ENCODE measurements at places on chromosomes 3 and 15. TPM values are rescaled to one million over a fixed set of nuclear protein-coding genes. Genes with fewer than 3 reads are reported as not detected.

GRCh38 chr3:141331377-141332318 lies 36.7 kb upstream of the ZBTB38 start:
- DNase-seq = peak; percentile 81

- DNase-seq = no peak
Measured at GRCh38 chr3:68773401-68773800, 158.9 kb downstream of the TAFA4 start.

- DNase-seq = peak; percentile 55
Measured at GRCh38 chr15:72783004-72783639, 436 bp downstream of the ADPGK start.

GRCh38 chr3:14335774-14336748 lies 66.3 kb upstream of the SLC6A6 start:
- no peak for DNase-seq

DNA sequence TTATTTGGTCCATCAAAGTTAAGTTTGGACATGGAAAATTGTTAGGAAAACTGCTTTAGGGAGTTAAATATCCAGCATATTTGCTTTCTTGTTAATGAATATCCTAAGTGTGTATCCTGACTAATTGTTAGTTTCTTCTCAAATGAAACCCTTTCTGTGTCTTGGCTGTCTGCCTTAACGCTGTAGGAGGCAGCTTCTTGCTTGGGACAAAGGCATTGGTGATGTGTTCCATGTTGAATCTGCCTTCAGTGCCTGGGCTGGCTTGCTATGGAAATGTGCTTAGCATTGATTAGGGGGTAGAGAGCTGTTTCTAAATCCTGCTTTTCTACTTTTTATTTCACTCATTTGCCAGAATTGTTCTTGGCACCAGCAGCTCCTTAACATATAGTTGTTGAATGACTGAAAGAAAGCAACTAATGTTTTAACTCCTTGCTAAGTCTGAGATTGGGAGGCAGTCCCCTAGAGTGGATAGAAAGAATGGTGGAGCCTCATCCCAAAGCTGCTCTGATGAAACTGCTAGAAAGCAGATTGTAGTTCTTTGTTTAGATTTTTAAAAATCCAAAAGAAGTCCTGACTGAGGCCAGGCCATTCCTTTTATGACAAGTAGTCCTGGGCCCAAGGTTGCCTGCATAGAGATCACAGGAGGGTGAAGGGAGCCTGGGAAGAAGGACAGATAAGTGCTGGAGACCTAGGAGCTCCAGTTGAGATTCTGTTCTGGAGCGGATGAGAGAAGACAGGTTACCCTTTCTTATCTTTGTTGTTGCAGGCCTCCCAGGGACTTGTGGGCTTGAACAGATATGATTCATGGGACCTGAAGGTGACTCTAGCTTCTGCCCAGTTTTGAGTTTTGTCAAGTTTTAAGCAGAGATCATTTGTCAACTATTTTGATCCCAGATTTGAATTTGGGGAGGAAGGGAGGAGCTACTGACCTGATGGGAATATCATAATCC lies 39.3 kb downstream of the OXNAD1 start:
- no peak for DNase-seq

- no peak for DNase-seq
Measured at GRCh38 chr3:111618945-111619344, 23.8 kb upstream of the ZBED2 start.

GRCh38 chr3:21665444-21666100 lies 85.4 kb downstream of the ZNF385D start:
- DNase-seq = no peak

DNA sequence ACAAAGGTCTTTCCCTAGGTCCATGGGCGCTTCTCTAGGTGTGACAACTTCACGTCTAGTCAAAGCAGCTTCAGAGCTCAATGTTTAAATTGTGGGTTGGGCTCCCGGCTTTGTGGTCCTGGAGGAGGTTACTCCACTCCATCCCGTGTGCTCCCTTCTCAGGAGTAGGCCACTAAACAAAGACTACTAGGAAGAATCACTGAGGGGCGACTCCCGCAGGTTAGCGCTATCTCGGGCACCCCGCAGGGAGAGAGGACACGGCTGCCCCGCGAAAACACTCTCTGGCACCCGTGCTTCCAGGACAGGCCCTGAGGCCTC lies 500 bp downstream of the PARP6 start:
- no peak for DNase-seq

DNA sequence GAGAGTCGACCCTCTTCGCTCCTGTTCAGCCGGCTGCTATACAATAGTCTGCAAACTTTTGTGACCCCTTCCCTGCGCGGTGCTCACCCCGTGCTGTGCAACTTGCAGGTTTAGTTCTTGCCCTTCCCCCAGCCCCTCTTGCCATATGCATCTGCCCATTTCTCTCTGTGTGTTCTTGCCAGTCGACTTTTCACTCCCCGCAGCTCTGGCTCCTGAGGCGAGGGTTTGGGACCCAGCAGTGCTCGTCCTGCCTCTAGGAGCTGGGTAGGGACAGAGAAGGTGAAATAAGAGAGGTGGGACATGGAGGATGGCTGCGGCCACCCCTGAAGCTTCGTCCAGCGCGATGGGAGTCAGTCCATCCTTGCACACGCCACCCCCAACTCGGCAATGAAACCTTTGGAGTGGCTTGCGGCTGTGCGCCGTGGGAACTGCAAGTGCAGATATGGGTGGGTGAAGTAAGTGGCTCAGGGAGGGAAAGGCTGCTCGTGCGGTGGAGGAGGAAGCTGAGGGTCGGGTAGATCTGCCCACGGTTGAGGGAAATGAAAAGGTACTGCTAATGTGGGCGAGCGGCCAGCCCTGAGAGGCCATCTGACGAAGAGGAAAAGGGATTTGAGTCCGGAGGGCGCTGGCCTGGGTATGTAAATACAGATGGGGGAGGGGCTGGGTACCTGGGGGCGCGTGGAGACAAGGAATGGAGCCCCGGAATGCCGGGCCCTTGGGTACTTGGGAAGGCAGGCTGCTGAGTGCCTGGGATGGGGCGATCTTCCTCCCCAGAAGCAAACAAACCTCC lies 1.0 kb downstream of the LRRC3B start:
- no peak for DNase-seq

Gene ZNF445
- 11.8 TPM for total RNA-seq

Gene LRTM1
- total RNA-seq = not detected

Gene FGF12
- 325 TPM for total RNA-seq

Gene CCR1
- 2.0 TPM for total RNA-seq
